NCI-H187 treated with DMSO at 0.1 percent for 48 hours (cell line): ENCODE measurements at places on chromosomes 13 and 19.

DNA sequence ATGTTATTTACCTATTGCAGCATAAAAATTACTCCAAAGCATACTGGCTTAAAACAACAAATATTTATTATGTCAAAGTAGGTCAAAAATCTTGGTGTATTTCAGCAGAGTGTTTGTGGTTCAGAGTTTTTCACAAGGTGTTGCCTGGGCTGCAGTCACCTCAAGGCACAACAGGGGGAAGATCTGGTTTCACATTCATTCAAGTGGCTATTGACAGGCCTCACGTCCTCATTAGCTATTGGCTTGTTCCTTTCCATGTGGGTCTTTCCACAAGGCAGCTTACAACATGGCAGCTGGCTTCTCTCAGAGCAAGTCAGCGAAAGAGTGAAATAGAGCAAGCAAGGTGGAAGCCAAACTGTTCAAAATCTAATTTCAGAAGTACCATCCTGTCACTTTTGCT, 602.9 kb downstream of the OLFM4 start:
- DNase-seq, result no peak

DNA sequence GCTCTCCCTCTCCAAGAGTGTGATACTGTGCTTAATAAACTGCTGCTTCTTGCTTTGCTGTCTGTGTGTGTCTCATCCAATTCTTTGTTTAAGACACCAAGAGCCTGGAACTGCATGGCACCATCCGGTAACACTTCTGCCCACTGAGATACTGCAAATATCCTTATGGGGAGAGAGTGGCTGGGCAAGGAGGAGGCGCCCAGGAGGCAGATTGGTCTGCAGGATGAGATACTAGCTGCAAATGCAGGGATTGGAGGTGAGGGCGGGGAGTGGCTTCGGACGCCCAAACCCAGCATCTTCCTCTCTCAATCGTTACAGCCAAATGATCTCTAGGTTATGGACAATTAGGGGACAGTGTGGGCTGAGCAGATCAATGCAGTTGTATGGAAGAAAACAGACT, 1.7 kb upstream of the SIGLEC7 start:
- DNase-seq, result no peak

DNA sequence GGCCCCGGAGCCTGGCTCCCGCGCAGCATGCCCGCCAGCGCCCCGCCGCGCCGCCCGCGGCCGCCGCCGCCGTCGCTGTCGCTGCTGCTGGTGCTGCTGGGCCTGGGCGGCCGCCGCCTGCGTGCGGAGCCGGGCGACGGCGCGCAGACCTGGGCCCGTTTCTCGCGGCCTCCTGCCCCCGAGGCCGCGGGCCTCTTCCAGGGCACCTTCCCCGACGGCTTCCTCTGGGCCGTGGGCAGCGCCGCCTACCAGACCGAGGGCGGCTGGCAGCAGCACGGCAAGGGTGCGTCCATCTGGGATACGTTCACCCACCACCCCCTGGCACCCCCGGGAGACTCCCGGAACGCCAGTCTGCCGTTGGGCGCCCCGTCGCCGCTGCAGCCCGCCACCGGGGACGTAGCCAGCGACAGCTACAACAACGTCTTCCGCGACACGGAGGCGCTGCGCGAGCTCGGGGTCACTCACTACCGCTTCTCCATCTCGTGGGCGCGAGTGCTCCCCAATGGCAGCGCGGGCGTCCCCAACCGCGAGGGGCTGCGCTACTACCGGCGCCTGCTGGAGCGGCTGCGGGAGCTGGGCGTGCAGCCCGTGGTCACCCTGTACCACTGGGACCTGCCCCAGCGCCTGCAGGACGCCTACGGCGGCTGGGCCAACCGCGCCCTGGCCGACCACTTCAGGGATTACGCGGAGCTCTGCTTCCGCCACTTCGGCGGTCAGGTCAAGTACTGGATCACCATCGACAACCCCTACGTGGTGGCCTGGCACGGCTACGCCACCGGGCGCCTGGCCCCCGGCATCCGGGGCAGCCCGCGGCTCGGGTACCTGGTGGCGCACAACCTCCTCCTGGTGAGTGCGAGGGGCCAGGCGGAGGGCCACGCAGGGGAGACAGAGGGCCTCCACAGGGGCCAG, at the start of gene KL:
Gene KL, plus strand, starts transcription at position 10 of the 909 bp plus-strand sequence. Its CDS starts 18 bp downstream, at position 28.
- no peak for DNase-seq

GRCh38 chr13:59865398-59865797, 298.3 kb downstream of the DIAPH3 start:
- no peak for DNase-seq

DNA sequence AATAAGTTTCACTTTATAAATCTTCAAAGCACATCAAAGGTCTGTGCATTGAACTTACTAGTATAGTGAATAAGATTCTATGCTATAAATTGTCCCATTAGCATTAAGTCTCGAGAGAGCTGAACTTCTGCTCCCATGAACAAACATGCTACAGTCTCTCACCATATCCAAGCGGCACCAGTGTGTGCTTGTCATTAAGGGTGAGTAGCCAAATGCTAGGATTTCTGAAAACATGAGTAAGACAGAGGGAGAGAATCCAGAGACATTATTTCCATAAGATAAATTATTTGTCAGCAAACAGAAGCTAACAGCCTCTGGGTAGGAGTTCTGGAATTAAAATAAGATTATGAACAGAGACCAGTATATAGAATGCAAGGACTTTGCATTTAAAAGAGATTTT, 2882.5 kb downstream of the PCDH9 start:
- DNase-seq, result no peak
